ENCODE measurements at places on chromosomes 1 and 21.

GRCh38 chr1:116020668-116021272 is 44.5 kb downstream of the SLC22A15 start:
- DNase-seq, result peak; percentile 48

- peak; percentile 78 for DNase-seq
Measured at GRCh38 chr1:185317886-185318310, 855 bp upstream of the IVNS1ABP start.

GRCh38 chr1:36529769-36530260 is 47.1 kb upstream of the CSF3R start:
- no peak for DNase-seq

- DNase-seq, result no peak
Measured at GRCh38 chr1:179025975-179026812, 500 bp downstream of the FAM20B start.

DNA sequence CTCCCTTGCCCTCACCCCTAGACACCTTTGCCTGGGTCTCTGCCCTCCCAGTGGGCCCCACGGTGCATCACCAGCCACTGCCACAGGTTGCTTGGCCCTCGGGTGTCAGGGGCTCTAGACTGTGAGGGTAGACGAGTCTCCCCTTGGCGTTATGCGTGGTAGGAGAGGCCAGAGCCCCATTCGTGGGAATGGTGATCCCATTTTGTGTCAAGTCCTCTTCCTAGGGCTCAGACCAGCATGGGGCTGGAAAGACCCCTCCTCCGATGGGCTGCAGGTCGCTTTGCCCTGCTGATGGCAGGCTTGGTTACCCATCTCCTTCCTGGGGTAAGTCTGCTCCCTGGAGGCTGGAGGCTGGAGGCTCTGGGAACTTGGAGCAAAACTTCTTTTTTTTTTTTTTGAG is 42.4 kb downstream of the SLC30A1 start:
- DNase-seq, result no peak

GRCh38 chr1:171251042-171251951 is 3.0 kb downstream of the FMO1 start:
- DNase-seq, result no peak

GRCh38 chr21:37230632-37231248 is 36.4 kb downstream of the VPS26C start:
- no peak for DNase-seq

GRCh38 chr1:24415910-24416665 is 486 bp downstream of the NIPAL3 start:
- DNase-seq, result no peak

DNA sequence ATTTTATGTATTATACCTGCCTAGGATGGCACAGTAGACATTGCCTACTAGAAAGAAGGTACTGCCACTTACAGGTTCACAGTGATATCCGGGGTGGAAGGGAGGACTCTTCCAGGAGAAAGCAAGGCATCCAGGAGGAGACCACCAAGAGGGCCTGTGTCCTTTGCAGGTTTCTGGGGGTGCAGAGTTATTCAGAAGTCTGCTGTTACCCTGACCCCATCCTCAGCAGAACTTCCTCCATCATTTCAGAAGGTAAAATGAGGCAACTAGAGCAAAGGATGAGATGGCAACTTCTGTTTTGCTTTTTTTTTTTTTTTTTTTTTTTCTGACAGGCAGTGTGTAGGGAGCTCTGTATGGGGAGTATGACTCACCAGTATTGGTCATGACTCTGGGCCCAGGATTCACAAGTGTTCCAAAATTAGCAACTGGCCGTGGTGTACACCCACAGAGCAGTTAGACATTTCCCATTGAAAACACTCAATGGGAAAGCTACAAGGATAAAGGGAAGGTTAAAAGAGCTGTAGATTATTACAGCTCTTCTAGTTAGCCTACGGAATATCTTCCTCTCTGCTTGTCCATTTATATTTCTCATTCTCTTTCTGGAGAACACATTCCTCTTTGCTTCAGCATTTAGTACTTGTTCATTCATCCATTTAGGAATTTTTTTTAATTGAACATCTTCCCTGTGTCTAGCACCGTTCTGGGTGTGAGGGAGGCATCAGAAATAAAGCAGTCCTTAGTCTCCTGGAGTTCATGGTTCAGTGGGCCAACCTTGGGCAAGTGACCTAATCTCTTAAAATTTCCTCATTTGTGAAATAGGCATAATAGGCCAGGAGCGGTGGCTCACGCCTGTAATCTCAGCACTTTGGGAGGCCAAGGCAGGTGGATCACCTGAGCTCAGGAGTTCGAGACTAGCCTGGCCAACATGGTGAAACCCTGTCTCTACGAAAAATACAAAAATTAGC is 50.5 kb upstream of the PPP2R5A start:
- no peak for DNase-seq

GRCh38 chr1:43436371-43436770 is 17.4 kb downstream of the HYI start:
- DNase-seq, result no peak

DNA sequence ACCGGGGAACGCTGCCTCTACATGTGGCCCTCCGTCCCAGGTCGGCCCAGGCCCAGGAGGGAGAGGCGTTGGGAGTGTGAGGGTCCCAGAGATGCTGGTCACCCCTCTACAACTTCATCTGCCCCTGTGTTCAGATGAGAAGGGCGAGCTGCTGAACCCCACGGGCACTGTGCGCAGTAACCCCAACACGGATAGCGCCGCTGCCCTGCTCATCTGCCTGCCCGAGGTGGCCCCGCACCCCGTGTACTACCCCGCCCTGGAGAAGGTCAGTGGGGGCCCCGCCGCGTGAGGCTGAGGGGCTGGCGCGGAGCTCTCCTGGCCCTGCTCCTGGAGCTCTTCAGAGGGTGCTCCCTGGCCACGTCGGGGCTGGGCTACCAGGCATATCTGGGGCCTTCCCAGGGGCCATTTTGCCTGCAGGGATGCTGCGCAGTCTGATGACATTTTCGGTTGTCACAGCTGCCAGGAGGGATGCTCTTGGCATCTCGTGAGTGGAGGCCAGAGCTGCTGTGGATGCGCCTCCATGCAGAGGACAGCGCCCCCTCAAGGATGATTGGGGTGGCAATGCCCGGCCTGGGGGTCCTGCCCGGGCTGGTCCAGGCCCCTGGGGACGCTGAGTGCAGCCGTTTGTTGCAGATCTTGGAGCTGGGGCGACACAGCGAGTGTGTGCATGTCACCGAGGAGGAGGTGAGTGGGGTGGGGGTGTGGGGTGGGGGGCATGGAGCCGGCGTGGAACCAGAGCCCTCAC is 68.6 kb downstream of the PIK3CD start:
- no peak for DNase-seq

- no peak for DNase-seq
Measured at GRCh38 chr1:78370779-78371482, 119.8 kb upstream of the PTGFR start.

GRCh38 chr1:4856396-4856795 is 202.0 kb downstream of the AJAP1 start:
- no peak for DNase-seq

GRCh38 chr1:245334827-245335490 is 180.2 kb downstream of the KIF26B start:
- DNase-seq, result no peak

DNA sequence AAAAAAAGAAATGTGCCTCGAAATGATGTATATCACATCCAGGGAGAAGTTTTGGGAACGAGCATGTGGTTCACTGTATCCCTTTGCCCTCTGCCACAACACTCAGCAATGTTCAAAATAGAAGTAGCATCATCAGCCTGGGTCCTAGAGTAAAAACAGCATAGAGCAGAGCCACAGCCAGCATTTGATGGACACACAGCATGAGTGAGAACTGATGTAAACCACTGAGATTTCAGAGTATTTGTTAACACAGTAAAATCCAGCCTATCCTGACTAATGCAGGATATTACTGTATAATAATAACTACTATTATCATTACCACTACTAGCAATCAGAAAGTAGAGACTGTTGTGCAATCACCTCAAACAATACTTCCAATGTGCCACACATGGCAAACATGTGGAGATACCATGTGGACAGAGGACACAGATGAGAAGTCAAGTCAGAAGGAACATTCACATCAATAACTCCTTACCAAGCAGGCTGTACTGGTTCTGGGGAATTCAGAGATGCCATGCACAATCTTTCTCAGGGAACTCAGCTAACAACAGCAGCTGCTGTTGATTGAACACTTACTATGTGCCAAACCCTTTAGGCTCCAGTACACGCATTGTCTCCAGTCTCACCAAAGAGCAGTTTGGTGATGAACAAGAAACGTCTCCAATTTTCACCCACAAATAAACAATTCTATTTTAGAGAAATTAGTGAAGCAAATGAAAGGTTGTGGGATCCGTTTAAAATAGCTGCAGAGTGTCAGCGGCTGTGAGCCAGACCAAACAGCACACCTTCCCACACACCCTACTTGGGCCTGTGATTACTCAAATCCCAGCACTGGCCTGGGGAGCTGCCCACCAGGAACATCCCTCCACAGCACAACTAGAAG is 16.6 kb upstream of the GFI1 start:
- no peak for DNase-seq

DNA sequence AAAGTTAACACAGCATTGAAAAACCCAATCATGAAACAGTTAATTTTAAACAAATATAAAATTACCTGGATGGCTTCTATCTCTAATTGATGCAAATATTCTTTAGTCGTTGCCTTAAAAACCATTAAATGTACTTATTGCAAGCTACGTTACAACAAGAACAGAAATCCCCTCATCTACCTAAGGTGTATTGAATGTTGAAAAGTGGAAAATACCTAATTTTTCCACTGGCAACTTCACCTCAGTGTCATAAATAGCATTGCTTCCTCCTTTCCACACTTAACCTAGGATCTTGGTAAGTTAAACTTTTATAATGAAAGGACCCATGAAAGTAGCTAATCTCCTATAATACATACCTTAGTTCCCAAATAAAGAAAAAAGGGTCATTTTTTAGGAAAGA is 5.4 kb downstream of the GADD45A start:
- DNase-seq, result no peak

DNA sequence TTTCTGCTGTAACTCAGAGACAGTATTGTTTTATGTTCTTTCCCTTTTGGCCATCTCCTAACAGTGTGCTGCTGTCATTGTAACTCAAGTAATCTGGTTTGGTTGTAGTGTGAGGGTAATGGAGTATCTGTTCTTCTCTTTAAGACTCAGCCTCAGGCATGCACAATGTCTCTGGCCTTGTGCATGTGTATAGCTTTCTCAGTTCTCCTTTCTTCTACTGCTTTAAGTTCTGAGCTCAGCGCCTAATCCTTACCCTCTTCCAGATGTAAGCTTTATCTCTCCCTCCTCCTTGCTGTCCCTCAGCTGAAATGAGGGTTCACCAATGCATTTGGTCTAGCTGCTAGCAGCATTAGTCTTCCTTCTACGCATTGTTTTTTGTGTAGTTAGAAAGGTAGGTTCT is 1420.4 kb upstream of the PRMT6 start:
- no peak for DNase-seq

DNA sequence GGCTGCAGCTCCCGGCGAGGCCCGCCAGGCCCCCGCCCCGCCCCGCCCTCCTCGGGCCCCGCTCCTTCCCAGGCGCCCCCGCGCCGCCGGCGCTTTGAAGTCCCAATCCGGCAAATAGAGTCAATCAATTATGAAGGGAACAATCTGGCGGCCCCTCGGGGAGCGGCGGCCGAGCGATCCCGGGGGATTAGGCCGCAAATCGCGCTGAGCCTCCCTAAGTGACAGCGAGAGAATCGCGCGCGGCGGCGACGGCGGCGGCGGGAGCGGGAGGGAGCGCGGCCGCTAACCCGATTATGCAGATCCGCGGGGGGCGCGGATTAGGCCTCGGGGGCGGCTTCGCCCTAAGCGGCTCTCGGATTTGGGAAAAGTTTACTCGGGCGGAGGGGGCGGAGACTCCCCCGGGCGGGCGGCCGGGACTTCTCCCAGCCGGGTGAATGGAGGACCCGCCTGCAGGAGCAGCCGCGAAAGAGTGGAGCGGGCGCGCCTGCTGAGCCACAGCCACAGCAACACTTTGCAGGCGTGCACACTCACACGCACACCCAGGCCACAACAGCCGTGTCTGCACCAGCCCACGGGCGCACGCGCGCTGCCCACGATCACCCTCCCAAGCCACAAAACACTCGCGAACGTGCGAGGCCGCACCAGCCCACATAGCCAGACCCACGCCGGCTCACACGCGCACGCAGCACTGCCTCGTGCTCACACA is 23.0 kb upstream of the DMBX1 start:
- no peak for DNase-seq

GRCh38 chr21:36478941-36479340 is 981 bp downstream of the CLDN14 start:
- DNase-seq, result no peak

DNA sequence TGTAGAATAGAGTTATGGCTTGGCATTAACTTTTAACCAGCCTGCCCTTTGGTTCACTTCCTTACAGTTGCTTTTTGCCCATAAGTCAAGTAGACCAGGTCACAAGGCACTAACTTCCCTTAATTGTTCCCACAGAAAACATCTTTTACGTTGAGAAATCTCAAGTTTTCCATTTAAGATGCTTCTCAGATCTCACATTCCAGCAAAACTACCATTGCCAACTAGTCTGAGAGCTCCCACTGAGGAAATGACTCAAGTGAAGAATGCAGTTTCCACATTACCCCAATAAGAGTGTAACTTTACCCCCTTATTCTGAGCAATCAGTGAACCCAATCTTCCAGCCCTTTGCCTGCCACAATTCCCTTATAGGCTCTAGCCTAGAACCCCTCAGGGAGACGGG is 502.2 kb upstream of the OLFM3 start:
- no peak for DNase-seq

DNA sequence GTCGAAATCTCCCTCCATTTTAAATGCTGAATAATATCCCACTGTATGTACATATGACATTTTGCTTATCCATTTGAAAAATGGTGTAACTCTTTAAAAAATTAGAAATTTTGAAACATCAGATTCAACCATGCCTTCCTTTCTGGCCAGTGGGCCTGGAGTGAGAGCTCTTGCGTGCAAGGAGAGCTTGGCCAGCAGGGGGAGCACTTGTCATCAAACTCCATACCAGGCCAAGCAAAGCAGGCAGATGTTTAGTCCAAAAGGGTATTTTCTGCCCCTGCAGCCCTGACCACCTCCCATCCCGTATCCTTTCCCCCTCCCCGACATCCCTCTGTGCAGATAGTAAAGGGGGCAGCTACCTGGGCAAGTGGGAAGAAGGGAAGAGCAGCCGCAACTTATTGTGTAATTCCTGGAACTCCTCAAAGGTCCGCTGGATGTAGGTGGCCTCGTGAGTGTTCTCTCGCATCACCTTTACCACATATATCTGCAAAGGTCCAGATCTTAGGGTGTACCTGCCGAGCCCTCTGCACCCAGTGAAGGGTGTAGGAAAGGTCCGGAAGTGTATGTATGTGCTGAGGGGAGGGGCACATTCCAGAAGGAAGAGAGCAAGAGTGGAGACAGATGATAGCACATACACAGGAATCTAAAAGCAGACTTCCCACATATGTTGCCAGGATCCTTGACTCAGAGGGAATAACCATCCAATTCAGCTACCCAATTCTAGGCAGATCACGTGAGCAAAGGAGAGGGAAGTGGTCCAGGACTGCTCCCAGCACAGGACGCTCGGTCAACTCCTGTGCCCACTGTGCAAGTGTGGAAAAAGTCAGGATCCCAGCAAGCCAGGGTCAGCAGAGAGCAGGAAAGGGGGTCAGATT is 19.9 kb upstream of the PPP1R15B start:
- no peak for DNase-seq

- no peak for DNase-seq
Measured at GRCh38 chr1:201565771-201566528, 27.0 kb downstream of the NAV1 start.
